Skin of body (tissue), 3 donors: ENCODE measurements at places on chromosomes 6 and 20. TPM values are rescaled to one million over a fixed set of nuclear protein-coding genes. Genes with fewer than 3 reads are reported as not detected.

GRCh38 chr6:166333172-166333995 lies 9.0 kb downstream of the SFT2D1 start:
- DNase-seq = no peak

DNA sequence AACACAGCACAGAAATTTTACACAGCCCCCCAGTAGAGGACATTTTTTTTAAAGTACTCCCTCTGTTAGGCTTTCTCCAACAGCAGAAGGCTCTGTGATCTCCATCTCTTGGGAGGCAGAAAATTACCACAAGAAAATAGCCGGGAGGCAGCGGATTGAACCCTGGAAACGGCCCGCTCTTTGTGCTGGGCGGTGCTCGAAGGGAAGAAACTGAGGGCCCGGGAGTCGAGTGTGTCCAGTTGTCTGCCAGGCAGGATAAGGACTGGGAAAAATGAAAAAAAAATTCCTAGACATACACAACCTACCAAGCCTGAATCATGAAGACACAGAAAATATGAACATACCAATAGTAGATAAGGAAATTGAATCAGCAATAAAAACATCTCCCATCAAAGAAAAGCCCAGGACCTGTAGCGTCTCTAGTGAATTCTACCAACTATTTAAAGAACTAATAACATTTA lies 31.5 kb downstream of the POM121L2 start:
- no peak for DNase-seq

DNA sequence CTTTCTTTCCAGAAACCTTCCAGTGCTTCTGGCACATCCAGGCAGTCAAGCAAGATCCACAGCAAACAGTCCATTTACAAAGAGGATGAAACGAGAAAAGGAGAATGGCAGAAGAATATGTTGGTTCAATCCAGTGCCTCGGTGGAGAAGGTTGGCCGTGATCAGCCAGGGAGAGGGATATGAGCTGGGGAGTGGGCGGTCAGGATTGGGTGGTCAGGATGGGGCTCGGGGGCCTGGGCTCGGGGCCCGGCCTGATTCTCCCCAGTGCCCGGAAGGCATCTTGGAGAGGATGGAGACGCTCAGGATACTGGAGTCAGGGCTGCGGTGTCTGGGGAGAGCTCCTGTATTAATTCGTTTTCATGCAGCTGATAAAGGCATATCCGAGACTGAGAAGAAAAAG lies 61.3 kb downstream of the EFCAB8 start:
- no peak for DNase-seq

DNA sequence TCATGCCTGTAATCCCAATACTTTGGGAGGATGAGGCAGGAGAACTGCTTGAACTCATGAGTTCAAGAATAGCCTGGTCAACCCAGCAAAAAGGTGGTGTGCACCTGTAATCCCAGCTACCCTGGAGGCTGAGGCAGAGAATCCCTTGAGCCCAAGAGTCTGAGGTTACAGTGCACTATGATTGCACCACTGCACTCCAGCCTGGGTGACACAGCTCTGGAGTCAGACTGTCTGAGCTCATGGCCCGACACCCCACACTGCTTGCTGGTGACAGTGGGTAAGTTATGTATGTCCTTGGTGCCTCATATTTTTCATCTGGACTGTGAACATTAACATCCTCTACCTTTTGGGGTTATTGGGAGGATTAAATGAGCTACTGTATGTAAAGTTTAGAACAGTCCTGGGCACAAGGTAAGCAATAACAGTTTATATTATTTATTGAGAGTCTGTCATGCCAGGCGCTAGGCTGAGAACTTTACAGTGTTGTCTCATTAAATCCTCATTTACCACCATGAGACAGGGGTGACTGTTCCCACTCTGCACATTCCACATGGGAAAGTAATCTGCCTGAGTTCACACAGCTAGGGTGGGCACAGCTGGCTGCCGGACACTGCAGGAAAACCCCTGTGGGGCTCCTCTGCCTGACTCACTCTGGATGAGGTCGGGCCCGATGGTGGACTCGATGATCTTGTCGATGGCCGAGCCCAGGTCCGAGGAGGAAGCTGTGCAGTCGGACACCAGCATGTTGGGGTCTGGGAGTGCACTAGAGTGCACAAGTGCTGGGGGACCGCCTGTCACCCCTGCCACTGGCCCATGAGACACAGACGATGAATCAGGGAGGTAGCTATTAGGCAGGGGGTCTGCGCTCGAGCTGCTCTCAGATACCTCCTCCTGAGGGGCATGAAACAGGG lies 2.9 kb downstream of the ZNF335 start:
- no peak for DNase-seq

- DNase-seq = no peak
Measured at GRCh38 chr6:56860475-56860874, 94.4 kb upstream of the BEND6 start.

- DNase-seq = no peak
Measured at GRCh38 chr6:157226026-157226625, 97.2 kb downstream of the TMEM242 start.

- DNase-seq = no peak
Measured at GRCh38 chr20:35773154-35773751, 1.4 kb downstream of the PHF20 start.

The TCFL5 gene
- total RNA-seq = 11.3 TPM

The BPIFB4 gene
- total RNA-seq = not detected

The OGFRL1 gene
- 20.7 TPM for total RNA-seq

The GPSM3 gene
- total RNA-seq = 4.1 TPM

The SLC22A7 gene
- not detected for total RNA-seq
